ENCODE measurements at places on chromosomes 7 and 10.

GRCh38 chr10:3217301-3217700 is 44.7 kb upstream of the PITRM1 start:
- DNase-seq = no peak

GRCh38 chr7:130937016-130937415 is 203.0 kb upstream of the KLF14 start:
- no peak for DNase-seq

DNA sequence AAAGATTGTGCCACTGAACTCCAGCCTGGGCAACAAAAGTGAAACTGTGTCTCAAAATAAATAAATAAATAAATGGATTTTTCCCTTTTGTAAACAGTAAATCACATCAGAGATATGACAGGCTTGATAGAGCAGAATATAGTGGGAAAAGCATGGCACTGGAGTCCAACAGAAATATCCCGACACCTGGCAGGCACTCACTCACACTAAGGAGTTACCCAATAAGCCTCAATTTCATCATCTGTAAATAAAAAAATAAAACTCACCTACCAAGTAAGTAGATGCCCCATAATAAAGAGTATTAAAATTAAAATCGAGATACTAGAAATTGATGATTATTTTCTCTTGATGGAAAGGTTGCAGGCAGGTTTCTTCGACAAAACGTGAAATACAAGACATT is 1.7 kb downstream of the ATE1 start:
- no peak for DNase-seq

GRCh38 chr7:121369462-121369861 is 26.6 kb downstream of the FAM3C start:
- no peak for DNase-seq

GRCh38 chr7:150311711-150312110 is 11.4 kb upstream of the LRRC61 start:
- DNase-seq = no peak

All from G401 (cell line).